ENCODE measurements at places on chromosomes 7 and 10. TPM values are rescaled to one million over a fixed set of nuclear protein-coding genes. Genes with fewer than 3 reads are reported as not detected.

SFXN2 gene
- 14.4 TPM for total RNA-seq

ELN gene
- 110 TPM for total RNA-seq

PTPRN2 gene
- total RNA-seq = 6.0 TPM

DENND2A gene
- total RNA-seq = 9.2 TPM

SFXN3 gene
- 14.3 TPM for total RNA-seq

FANK1 gene
- 0.42 TPM for total RNA-seq

CAMK1D gene
- 0.63 TPM for total RNA-seq

LDB1 gene
- total RNA-seq = 81.6 TPM

GPR141 gene
- not detected for total RNA-seq

NCOA4 gene
- total RNA-seq = 46.8 TPM

LIPM gene
- total RNA-seq = not detected

TEX36 gene
- not detected for total RNA-seq

FRMPD2 gene
- not detected for total RNA-seq

NAT16 gene
- total RNA-seq = not detected

EPDR1 gene
- total RNA-seq = 20.2 TPM

CHAT gene
- total RNA-seq = not detected

ASNS gene
- 19.8 TPM for total RNA-seq

PRSS37 gene
- total RNA-seq = not detected

SLC39A12 gene
- not detected for total RNA-seq

DDX56 gene
- 88.5 TPM for total RNA-seq

IDI2 gene
- not detected for total RNA-seq

MRC1 gene
- total RNA-seq = not detected

MCM10 gene
- 53.1 TPM for total RNA-seq

HACD1 gene
- total RNA-seq = 8.7 TPM

FAM171A1 gene
- total RNA-seq = 22.3 TPM

ATRNL1 gene
- total RNA-seq = 26.3 TPM

LRRC18 gene
- not detected for total RNA-seq

CUBN gene
- 2.6 TPM for total RNA-seq

KCNMA1 gene
- total RNA-seq = 0.69 TPM
